ENCODE measurements at places on chromosomes 11 and 22. TPM values are rescaled to one million over a fixed set of nuclear protein-coding genes. Genes with fewer than 3 reads are reported as not detected.

The RIMBP3C gene
- total RNA-seq, result not detected

The PNPLA5 gene
- not detected for total RNA-seq

The KRTAP5-2 gene
- not detected for total RNA-seq

The OR10D3 gene
- not detected for total RNA-seq

The C22orf39 gene
- total RNA-seq, result 33.1 TPM

The MMP10 gene
- 0.80 TPM for total RNA-seq

The NPAS4 gene
- total RNA-seq, result not detected

The SELENOH gene
- 298 TPM for total RNA-seq

The EI24 gene
- 140 TPM for total RNA-seq

The RIMBP3B gene
- 0.29 TPM for total RNA-seq

The RNASEH2C gene
- total RNA-seq, result 81.1 TPM

The LGALS1 gene
- total RNA-seq, result 1,711 TPM

The C11orf16 gene
- total RNA-seq, result not detected

The SMTNL1 gene
- not detected for total RNA-seq

The TLCD5 gene
- 23.1 TPM for total RNA-seq

- no peak for DNase-seq
Measured at GRCh38 chr11:78684377-78684776, 109.7 kb upstream of the NARS2 start.

DNA sequence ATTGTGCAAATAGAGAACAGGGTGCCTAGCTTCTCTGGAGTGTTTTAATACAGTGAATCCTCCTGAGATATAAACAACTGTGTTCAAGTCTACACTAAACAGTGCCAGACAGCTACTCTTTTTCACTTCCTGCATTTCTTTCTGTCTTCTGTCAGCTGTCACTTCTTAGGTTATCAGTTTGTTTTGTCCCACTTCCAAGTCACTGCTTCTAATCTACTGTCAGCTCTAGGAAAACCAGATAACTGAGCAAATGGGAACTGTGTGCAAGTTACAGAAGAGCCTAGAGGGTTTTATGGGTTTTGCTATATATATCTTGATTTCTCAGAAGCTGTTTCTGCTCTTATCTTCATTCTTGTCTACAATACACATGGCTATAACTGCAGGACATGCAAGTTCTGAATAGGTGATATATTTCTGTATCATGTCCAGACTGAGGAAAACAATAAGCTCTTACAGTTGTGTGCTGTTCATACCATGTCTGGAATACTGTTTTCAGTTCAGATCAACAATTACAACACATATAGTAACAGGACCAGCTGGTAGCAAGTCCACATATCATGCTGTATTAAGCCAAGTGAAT is 5.8 kb downstream of the PITPNB start:
- no peak for DNase-seq

DNA sequence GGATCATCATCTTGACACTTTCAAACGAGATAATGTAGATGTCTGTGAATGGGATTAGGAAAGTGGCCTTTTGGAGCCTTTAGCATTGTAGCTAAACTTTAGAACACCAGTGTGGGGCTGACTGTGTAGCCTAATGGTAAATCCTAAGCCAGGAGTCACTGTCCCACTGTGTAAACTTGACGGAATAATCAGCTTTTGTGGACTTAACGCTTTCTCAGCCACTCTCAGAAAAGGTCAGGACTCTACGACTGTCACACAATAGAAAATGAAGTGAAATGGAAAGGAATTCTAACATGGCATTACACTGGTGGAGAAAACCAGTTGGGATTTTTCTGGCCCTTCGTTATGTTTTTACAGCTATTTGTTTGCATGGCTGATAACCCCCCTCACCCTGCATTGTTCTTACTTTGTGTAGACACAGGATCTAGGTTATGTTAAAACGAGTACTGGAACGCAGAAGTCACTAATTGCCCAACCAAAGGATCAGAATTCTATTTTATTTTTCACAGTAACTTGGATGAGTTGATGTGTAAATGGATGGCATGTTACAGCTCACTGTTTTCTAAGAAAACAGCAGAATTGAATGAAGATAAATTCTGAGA is 22.0 kb upstream of the GRAMD1B start:
- DNase-seq, result no peak

GRCh38 chr11:75768909-75769771 is 562 bp downstream of the DGAT2 start:
- DNase-seq, result no peak

- DNase-seq, result no peak
Measured at GRCh38 chr11:84522331-84522730, 1104.8 kb downstream of the DLG2 start.

DNA sequence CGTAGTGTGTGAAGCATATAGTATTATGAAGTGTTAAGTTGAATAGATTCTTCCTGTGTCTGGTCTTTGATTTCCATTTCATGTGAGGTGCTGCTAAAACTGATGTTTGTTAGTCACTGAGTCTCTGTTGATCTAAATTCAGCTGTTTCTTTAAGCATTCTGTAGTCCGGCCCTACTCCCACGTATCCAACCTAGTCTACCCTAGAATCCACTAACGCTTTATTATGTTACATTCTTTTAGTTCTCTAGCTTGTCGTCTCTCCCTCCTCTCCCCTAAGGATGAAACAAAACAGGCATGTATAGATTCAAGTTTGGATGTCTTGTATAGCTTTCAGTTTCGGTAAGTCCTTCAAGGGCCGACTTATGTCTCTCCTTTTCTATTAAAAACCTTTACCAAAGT is 4.1 kb downstream of the WEE1 start:
- DNase-seq, result no peak

- DNase-seq, result no peak
Measured at GRCh38 chr11:94511932-94512781, at the start of gene C11orf97. Gene C11orf97 (plus strand): TSS chr11:94512461. CDS start chr11:94512529, 68 bp downstream.

DNA sequence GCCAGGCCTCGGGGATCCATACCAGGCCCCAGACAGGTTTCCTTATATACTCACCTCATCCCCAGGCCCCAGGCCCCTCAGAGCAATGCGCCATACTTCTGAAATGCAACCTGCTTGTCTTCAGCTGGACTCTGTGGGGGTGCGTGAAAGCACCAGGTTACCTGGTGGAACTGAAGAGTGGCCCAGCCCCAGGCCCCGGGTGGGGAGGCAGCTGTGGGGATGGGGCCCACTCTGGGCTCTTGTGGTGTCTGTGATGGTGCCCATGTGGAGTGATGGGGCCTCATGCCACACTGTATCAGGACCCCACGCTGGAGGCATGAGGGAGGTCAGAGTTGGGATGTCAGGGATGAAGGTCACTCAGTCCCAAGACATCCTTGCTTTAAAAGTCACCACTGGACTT is 999.0 kb downstream of the BRD1 start:
- DNase-seq, result no peak

DNA sequence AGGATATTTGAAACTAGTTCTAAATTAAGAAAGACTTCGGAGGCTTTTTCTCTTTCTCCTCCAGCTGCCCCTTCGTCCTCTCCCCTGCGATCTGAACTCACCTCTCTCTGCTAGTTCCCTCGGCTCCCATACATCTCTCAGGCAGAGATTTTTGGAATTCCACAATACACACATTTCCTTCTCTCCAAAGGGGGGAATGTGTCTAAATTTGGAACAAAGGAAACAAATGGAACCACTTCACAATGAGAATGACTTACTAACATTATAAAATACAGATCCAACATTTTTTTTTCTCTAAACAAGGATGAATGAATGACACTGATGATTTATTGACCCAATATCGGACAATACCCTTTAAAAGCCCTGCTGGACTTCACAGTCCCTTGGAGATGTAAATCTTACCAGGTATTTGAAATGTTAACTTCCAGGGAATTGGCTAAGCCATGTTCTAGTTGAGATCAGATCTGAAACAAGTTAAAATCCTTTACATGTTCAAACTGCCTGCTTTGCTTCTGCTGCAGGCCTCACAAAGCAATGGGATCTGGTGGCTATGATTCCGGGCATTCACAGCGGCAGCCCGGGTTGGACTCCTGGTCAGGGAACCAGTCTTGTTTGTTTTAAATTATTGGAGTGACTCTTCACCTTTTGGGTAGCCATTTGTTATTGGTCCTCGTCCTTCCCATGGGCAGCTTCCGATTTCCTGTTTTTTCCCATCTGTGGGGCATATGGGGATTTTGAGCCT is 20.5 kb upstream of the GSTP1 start:
- no peak for DNase-seq

DNA sequence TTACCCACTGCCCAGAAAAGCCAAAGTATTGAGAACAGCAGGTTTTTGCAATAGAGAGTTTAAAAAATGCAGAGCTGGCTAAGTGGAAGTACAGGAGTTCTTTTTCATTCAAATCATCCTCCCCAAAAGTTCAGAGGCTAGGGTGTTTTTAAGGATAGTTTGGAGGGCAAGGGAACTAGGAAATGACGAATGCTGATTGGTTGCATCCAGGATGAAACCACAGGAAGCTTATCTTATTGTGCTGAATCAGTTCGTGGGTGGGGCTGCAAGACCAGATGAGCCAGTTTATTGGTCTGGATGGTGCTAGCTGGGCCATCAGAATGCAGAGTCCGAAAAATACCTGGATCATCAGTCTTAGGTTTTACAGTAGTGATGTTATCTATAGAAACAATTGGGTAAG is 1427.1 kb downstream of the LRRC4C start:
- DNase-seq, result no peak

GRCh38 chr11:78905756-78906155 is 331.1 kb upstream of the NARS2 start:
- DNase-seq, result no peak

- no peak for DNase-seq
Measured at GRCh38 chr11:109138196-109138595, 283.8 kb upstream of the C11orf87 start.

GRCh38 chr11:35030716-35031213 is 108.2 kb upstream of the CD44 start:
- DNase-seq, result peak; percentile 85

DNA sequence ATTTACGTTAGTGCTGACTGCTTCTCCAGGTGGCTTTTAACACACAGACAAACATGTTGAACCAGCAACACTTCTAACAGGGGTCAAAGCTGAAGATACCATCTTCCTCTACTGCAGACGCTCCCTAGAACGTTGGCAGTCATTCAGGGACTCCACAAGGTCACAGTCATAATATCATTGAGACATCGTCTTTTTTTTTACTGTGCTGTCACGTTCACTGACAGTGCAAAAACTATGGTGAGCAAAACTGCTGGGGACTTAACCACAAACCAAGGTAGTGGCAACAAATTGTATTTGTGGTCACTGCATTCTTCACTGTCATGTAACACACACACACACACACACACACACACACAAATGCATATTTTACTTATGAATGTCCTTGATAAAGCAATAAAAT is 244.9 kb downstream of the CASP12 start:
- no peak for DNase-seq

GRCh38 chr11:107704451-107704850 is 7.4 kb downstream of the SLN start:
- peak; percentile 31 for DNase-seq

- DNase-seq, result no peak
Measured at GRCh38 chr22:38033522-38034277, 23.5 kb upstream of the PICK1 start.

DNA sequence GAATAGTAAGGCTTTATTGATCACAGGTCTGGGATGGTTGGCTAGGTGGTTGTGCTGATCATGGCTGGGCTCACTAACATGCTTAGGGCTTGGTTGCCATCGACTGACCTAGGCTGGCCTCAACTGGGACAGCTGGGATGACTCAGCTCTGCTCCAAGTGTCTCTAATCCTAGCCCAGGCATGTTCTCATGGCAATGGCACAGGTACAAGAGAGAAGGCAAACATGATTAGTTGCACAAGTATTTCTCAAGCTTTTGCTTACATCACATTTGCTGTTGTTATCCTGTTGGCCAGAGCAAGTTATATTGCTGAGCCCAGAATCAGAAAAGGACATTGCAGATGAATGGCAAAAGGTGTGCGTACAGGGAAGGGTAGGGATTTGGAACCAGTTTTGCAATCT is 68.5 kb upstream of the SLC35C1 start:
- no peak for DNase-seq

- no peak for DNase-seq
Measured at GRCh38 chr11:15169815-15170551, 55.3 kb downstream of the INSC start.

- no peak for DNase-seq
Measured at GRCh38 chr22:49566693-49567092, 261.0 kb downstream of the BRD1 start.

DNA sequence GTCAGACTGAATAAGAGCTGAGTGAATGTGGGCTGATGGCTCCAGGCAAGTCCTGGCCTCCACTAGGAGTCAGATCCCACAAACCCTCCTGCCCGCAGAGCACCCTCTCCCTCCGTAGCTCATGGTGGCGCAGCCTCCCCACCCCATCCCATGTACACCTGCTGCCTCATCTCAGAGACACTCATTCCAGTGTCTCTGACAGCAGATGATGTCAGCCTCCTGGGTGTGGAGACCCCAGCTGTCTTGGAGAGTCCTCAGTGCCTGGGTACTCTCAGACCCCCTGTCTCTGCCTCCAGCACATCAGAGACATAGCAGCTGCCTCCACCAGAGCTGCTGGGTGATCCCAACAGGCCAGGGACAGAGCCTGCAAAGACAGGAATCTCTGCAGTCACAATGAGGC is 9.5 kb downstream of the IGLL5 start:
- no peak for DNase-seq

DNA sequence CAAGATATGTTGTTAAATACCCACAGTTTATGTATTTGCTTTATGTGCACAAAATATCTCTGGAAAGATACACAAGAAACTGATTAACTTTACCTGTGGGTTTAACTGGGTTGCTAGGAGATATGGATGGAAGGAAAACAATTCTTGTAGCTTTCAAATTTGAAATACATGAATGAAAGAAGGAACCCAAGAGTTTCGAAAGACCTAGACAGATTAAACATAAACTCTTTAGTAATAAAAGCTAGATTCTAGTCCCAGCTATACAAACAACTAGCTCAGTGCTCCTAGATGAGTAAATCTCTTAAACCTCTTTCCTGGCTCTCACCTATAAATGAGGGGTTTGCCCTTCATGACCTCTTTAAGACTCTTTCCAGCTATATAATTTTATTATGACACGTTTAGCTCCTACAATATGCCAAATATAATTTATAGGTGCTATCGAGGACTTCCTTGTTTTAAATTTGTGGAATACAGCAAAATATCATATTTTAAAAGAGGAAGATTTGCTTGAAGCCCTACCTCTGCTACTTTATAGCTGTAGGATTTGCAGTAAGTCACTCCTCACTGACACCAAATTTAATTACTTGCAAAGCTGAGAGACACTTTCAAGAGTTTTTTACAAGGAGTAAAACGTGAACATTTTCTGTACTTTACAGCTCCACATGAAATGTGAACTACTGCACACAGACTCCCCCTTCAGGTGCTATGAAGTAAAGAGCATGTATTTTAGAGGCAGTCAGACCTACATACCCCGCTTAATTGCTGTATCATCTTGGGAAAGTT is 50.7 kb downstream of the RRAS2 start:
- no peak for DNase-seq

DNA sequence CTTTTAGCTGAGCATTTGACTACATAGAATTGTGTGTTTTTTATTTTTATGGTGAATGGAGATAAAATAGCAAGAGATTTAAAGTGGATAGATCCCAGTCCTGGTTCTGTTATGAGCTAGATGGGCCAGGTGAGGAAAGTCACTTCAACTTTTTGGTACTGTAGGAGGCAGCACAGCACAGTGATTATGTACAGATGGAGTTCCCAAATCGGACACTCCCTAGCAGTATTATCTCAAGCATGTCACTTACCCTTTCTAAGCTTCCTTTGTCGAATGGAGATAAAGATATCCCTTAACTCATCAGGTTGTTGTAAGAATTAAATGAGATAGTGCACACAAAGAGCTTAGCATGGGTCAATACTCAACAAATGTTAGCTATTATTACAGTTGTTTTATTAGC is 5.3 kb downstream of the EXPH5 start:
- DNase-seq, result no peak

- no peak for DNase-seq
Measured at GRCh38 chr11:2553886-2554285, 109.1 kb downstream of the KCNQ1 start.

Measured in epithelial cell of proximal tubule (primary cell).